Panc1 (cell line): ENCODE measurements at places on chromosomes 5 and 9. TPM values are rescaled to one million over a fixed set of nuclear protein-coding genes. Genes with fewer than 3 reads are reported as not detected.

SOX30 gene
- total RNA-seq, result not detected

FCN2 gene
- total RNA-seq, result not detected

STKLD1 gene
- total RNA-seq, result 0.74 TPM

MED27 gene
- 24.4 TPM for total RNA-seq

FLT4 gene
- 0.44 TPM for total RNA-seq

MZB1 gene
- 0.49 TPM for total RNA-seq
